Stimulated activated CD8-positive, alpha-beta memory T cell treated with anti-CD3 and anti-CD28 coated beads, Interleukin-7, amount 100 ng/mL, for 24 hours (primary cell): ENCODE measurements at places on chromosomes 4 and X.
A peak's percentile ranks its signal among the peaks of the same experiment; 100 is the strongest.

- no peak for DNase-seq
Measured at GRCh38 chrX:134886002-134886596, 104.7 kb upstream of the SMIM10 start.

GRCh38 chrX:1420371-1420770 is 28.5 kb upstream of the SLC25A6 start:
- DNase-seq: no peak

DNA sequence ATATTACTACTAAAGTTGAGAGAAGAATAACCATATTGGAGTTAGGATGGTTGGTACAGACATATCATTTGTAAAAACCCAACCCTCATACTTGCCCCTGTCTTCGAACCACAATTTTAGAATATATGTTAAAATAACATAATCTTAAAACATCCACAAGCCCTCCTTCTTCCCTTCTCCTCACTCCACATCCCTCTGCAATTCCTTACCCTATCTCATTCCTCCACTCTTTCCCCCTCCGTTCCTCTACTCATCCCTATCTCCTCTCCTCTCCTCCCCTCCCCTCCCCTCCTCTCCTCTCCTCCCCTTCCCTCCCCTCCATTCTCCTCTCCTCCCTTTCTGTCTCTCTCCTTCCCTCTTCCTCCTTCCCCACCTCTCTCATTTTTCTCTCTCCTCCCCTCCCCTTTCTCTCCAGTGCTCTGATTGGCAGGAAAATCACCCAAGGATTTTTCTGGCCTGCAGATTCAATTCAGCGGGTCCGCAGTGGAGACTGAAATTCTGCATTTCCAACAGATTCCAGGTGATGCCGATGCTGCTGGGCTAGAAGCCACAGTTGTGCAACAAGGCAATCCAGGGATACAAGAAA is 17.4 kb upstream of the ODAM start:
- DNase-seq: no peak

DNA sequence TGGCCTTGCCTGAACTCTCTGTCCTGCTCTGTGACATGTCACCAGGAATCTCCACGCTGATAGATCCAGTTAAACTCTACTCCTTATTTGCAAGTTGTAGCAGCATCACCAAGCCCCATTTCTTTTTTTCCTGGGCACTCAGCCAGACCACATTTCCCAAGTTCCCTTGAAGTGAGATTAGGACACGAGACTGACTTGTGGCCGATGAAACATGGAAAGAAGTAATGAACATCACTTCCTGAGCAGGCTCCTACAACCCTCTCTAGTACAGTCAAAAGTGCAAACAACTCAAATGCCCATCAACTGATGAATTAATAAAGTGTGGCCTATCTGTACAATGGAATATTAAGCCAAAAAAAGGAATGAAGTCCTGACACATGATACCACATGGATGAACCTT is 74.6 kb downstream of the MAP3K15 start:
- no peak for DNase-seq

DNA sequence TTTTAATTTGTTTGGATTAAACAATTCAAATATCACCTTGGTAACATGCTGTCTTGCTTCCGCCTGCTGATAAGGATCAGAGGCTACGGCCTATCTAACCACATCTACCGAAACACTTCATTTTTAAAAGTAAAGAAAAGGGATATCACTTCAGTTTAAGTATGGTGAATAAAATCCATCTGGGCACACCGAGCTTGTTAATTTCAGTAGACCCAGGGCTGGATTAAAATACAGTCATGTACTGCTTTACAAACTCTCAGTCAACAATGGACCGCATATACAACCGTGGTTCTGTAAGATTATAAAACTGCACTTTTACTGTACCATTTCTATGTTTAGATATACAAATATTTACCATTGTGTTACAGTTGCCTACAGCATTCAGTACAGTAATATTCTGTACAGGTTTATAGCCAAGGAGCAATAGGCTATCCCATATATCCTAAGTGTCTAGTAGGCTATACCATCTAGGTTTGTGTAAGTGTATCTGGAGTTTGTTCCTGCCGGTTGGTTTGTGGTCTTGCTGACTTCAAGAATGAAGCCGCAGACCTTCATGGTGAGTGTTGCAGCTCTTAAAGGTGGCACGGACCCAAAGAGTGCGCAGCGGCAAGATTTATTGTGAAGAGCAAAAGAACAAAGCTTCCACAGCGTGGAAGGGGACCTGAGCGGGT is 40.0 kb downstream of the SEPTIN11 start:
- DNase-seq: peak; percentile 29

- no peak for DNase-seq
Measured at GRCh38 chrX:53320543-53321229, 39.3 kb upstream of the IQSEC2 start.

DNA sequence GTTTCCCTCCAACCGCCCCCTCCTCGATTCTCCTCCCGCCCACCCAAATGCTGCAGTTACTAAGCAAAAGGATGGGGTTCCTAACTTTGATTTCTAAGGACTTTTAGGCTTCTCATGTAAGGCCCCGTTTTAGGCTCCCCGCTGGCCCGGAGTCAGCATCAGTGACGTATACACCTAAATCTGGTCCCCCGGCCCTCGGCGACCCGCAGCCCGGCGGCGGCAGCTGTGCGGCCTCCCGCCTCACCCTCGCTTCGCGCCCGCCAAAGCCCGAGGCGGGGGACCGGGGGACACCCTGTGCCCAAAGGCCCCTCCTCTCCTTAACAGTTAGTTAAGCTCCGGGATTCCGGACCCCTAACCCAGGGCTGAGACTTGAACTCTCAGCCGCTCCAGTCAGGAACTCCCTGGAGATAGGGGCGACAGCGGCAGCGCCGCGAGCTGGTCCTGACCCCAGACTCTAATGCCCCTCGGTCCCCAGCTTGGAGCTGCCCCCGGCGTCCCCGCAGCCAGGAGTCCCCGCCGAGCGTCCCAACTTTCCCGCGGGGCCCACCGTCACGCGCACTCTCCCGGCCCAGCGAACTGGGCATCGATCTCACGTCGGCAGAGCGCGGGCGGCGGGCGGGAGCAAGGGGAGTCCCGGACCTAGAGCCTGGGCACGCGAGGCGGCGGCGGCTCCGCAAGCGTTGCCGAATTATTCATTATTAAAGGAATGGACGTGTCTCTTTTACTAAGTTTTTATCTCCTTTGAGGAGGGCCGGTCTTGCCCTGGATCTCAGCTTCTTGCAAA is 1.5 kb upstream of the NR3C2 start:
- DNase-seq: no peak
